ENCODE measurements at places on chromosomes 5 and 9.

GRCh38 chr5:38780945-38781344 is 64.9 kb upstream of the OSMR start:
- DNase-seq: no peak

DNA sequence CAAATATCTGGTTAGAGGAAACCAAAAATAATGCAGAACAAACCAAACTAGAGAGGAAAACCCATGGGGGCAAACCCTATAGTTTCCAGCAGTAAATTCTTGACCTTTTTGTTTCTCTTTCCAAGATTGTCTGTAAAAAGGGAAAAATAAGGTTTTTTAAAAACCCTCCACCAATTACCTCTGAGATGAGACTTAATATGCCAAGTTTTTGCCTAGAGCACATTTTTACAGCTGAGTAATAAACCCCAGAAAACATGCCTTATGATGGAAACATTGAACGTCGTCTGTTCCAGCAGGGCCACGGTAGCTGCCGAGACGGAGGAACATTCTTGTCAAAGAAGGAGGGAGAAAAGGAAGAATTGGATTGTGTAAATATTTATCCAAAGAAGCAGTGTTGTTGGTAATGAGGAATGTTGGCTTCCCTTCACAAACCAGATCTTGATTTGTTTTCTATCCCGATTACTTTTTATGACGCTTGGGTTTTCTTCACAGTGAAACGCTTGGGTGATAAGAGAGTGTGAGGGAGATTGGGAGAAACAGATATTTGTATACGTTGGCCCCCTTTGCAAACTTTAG is 17.3 kb upstream of the MSX2 start:
- DNase-seq: no peak

GRCh38 chr5:179255527-179256327 is 89.5 kb downstream of the ADAMTS2 start:
- no peak for DNase-seq

GRCh38 chr5:164053123-164053522 is 547.7 kb downstream of the MAT2B start:
- DNase-seq: no peak

DNA sequence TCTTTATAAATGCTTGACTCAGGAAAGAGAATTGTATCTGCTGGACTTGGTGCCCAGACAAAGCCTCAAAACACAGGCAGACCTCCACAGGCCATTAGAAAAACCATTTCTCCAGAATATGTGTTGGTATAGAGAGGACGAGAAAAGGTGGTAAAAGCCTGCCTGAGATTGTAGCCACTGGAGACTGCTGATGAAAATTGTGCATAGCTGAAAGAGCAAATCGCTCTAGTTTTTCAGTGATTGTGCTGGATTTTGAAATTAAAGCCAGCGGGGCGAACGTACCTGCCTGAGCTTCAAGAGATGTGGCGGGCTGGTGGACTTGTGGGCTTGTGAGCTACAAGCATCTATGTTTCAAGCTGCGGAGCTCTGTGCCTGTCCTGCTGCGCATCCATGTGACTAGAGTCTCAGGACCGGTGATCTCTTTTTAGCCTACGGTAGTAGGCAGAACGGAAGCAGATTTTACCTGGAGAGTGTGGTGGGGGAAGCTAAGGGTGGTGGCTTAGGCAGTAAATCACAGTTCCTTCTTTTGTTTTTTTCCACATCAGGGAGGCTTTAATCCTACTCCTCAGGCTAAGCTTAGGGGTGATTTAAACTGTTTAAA is 193.6 kb downstream of the SREK1 start:
- no peak for DNase-seq

DNA sequence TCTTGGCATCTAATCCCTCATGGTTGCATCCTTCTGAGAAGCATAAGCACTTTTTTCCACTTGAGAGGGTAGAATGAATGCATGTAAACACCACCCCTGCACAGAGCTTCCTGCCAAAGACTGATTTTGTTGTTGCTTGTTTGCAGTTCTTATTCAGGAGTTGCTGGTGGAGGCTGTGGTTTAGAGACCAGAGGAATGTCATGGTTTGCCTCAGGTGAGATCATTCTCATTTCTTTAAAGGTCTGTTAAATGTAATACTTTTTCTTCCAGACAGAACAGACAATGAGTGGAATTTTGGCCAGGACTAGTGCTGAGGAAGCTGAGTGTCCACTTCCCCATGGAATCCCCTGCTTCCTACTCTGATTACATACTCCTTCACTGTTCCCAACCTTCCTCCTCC is 3.2 kb upstream of the TNC start:
- no peak for DNase-seq

DNA sequence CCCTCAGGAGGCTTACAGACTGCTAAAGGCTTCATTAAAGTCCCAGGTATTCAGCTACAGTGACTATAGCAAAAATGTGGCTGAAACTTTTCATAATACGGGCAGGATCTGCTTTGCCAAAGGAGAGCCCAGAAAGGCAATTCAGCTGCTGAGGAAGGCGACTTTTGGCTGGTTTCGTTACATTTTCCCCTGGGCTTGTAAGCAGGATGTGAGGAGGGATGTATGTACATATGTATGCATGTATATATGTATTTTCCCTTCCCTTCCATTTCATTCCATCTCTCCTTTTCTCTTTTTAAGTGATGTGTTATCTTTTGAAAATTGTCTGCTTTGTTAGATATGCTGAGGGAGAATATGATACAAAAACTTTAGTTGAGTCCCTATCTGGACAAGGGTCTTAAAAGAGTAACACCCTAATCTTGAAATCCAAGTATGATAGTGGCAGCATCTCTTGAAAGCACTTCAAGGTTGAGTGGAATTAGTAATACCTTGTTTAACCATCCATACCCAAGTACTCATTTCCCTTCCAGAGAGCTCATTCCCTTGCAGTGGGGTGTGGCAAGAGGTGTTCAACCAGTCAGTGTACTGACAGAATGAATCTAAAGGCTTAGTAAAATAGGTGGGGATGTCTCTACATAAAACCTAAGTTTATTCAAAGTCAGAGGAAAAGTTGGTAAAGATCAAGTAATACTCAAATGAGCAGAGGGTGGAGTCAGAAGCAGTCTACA is 28.7 kb downstream of the RAD1 start:
- no peak for DNase-seq

DNA sequence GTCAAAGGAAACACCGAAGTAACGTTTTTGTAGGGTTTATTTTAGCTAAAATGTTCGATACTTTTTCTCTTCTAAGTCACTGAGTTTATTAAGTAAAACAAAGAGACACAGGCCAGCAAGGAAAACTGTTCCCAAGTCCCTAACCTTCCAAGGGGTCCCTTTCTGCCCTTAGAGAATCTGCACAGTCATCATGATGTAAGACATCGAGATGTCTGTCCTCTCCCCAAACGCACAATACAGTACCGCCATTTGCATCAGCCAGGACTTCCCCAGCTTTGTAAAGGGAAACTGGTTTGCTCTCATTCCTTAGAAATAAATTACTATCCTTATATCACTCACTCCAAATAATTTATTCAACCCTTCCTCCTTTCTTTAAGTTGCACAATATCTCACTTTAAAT is 89.3 kb downstream of the MARCHF11 start:
- DNase-seq: no peak

DNA sequence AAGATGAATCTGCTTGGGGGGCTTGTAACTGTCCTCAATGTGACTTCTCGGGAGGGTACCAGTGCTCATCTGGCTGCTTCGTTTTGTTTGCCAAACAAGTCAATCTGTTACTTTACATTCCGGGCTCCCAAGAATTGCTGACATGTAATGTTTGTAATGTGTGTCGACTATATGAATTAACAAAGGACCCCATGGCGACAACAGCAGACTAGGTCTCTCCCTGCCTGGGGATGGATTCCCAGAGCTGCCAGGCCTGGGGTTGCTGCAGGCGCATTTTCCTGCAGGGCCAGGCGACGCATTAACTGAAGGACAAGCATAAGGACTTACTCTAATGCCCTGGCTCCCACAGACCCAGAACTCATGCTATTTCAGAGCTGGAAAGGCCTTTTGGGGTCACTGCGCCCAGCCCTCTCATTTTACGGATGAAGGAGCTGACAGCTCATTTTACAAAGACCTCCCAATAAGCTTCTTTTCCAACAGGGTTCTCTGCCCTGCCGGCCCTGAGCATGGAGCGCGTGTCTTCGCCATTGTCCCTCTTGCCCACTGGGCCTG is 214.8 kb downstream of the TTLL11 start:
- DNase-seq: no peak

- no peak for DNase-seq
These were observed 516.6 kb downstream of the RAB3C start for GRCh38 chr5:59099270-59099994.

DNA sequence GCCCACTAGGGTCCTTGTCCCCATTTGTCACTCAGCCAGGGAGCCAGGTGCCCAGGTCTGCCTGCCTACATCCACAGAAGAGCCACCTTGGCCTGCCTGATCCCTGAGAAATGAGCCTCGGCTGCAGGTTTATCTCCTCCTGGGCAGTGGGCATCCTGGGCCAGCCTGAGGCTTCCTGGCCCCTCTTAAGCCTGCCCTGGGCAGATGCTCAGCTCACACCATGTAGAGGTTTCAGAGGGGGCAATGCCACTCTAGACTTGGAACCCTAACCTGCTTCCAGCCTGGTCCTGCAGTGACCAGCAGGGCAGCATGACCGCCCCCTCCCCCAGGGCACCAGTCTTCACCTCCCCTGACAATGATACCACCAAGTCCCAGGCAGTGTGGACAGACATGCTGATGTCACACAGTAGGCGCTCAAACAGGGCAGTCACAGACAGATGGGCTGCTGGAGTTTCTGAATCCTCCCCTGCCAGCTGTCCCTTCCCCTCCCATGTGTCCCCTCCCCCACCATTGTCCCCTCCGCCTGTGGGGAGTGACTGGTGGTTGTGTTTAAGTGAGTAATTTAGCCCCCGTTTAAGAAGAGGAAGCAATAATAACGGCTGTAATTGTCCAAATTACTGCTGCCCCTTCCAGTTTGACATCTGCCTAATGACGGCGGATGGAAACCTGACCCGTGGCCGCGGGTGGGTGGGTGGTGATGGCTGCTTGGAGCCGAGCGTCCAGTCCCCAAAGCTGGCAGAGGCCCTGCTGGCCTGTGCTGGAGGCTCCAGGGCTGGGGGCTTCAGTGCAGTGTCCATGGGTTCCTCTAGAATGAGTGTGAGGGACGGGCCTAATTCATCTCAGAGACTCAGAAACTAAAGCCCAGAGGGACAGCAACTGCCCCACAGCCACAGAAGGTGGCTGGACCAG is 147.7 kb downstream of the BARX1 start:
- DNase-seq: no peak

DNA sequence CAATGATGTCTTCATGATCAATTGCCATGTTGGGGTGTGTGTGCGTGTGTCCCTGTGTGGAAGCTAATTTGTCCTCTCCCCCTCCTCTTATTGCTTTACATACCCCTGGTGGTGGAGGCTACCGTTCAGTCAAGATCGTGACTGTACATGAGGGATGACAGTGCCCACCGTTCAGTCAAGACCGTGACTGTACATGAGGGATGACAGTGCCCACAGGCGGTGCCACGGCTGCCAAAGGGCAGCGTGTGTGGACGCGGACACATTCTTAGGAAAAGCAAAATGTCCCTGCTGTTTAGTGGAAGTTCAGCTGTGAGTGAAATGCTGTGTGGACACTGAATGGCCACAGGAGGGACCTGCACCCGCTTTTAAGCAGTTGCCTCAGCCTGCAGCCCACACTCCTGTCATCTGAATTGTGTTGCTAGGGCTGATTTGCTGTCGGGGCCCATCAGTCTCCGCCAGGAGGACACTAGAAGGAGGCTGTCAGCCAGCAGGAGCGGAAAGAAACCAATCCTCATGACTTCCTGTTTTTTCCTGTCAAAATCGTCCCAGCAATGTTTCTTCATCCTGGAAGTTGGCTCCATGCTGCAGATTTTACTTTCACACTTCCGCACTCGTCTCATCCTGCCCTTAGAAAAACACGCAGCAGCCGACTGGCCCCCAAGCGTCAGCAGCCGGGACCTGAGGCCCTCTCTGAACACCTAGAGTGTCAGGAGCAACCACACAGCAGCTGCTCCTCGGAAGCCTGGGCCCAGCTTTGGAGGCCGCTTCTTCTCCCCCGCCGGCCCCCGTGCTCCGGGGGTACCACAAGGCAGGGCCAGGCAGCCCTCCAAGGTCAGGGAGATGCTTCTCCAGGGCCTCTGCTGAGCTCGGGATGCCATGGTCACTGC is 9.1 kb downstream of the OR2V1 start:
- DNase-seq: no peak

GRCh38 chr9:10869687-10870086 is 256.9 kb upstream of the PTPRD start:
- DNase-seq: no peak

- DNase-seq: no peak
These were observed 482.6 kb downstream of the PTPRD start for GRCh38 chr9:10130061-10130675.

Data from stimulated activated CD4-positive, alpha-beta T cell treated with anti-CD3 and anti-CD28 coated beads, Interleukin-1b, Interleukin-23, amount 100 ng/mL, for 1 hour (primary cell).